Dorsolateral prefrontal cortex (tissue), 122 donors: ENCODE measurements at places on chromosomes 6 and 20. TPM values are rescaled to one million over a fixed set of nuclear protein-coding genes. Genes with fewer than 3 reads are reported as not detected.

GRCh38 chr6:5937936-5938706 is 68.6 kb downstream of the NRN1 start:
- DNase-seq = no peak

DNA sequence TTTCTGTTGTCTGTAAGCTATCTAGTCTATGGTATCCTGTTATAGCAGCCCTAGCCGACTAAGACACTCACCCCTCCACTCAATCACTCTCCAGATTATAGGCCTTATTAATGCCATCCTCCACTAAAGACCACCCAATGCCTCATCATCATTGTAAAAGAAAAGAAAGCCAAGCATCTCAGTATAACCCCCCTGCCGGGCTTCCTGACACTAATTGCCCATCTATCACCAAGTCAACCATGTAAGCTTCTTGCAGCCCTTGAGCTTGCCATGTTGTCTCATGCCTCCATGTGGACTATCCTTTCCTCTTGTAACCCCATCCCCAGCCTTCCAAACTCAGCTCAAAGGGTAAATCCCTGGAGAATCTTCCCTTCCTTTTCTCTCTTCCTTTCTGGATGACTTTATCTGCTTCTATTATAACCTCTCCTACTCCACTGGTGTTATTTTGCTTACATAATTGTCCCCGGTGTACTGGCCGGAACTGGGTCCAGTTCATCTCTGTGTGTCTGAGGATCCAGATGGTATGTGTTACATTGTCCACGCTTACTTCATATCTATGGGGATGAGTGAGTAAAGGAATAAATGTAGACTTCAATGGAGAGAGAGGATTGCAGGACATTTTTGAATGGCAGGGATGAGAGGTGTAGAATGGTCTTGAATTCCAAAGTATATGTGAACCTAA is 202.9 kb upstream of the SOX4 start:
- DNase-seq = no peak

- DNase-seq = peak; percentile 44
Observed at GRCh38 chr6:1604158-1605003, 5.3 kb upstream of the FOXC1 start.

GRCh38 chr20:40582531-40582930 is 106.5 kb downstream of the MAFB start:
- DNase-seq = no peak

GRCh38 chr6:159067334-159067733 is 22.5 kb upstream of the TAGAP start:
- DNase-seq = no peak

SPATS1 gene
- 0.89 TPM for total RNA-seq

PDYN gene
- total RNA-seq = 1.2 TPM

TNFRSF6B gene
- total RNA-seq = 13.1 TPM

C6orf15 gene
- not detected for total RNA-seq

OR12D3 gene
- not detected for total RNA-seq

HLA-DPB1 gene
- 14.1 TPM for total RNA-seq

DNA sequence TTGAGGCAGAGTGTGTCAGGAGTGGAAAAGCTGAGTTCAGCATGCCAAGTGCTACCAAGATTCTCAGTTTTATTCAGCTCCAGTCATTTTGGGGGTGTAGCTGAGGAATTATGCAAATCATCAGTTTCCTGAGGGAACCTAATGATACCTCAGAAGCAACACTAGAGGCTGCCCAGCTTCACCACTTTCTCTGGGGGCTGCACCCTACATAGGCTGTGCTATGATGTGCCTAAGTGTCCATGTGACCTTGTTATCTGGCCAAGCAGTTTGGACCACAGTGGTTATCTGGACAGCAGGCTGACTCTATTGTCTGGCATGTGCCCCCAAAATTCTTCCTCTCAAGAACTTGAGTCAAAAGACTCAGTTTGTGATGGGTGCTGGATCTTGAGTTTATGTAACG is 374.6 kb upstream of the SYNCRIP start:
- no peak for DNase-seq

- DNase-seq = no peak
Observed at GRCh38 chr6:14849185-14849584, 396.7 kb upstream of the JARID2 start.
